ENCODE measurements at places on chromosomes 2 and 18.
A peak's percentile ranks its signal among the peaks of the same experiment; 100 is the strongest.

DNA sequence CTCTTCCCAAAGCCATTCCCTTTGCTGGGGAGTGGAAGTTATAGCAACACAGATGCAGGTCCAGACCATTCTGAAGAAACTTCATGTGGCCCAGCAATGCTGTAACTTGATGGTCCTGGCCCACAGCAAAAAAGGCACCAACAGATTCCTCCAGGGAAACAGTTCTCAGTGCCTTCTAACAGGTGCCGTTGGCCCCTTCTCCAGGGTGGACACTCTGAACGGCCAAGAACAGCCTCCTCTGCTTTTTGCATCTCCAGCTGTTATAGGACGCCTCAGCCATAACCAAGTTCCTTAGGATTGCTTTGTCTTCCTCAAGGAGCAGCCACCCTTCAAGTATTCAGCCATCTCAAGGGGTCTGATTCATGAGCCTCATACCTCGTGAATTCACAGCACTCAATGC, 38.0 kb downstream of the MARCO start:
- no peak for DNase-seq

GRCh38 chr2:3224681-3225080, 152.9 kb downstream of the EIPR1 start:
- no peak for DNase-seq

- DNase-seq = no peak
Observed at GRCh38 chr2:171478345-171478744, 43.9 kb upstream of the CYBRD1 start.

GRCh38 chr18:39845106-39845505, 2109.9 kb upstream of the PIK3C3 start:
- no peak for DNase-seq

DNA sequence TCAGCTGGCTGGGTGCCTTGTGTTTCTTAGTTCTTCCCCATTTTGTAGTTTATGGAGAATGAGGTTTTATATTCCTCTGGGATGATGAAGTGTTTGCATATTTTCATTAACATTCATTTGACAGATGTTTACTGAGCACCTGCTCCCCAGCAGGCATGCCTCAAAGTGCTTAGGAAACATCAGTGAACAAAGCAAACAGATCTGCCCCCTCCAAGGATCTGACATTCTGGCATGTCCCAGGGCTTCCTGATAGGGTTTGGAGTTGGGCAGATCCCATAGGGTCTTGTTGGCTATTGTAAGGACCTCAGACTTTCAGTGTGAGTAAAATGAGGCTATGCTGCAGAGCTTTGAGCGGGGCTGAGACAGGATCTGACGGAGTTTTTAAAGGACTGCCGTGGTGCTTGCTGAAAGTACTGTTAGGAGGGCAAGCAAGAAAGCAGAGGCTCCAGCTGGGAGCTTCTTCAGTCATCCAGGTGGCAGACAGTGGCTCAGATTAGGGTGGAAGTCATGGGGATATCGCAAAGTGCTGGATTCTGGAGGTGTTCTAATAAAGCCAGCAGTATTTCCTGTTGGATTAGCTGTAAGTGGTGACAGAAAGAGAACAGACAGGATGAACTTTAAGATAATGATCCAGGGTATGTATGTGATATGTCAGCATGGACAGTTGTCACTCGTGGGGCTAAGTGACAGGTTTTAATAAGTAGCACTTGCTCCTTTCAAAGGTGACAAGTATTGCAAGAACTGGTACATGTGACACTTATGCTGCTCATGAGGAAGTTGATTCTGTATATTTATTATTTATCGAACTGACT, 11.3 kb upstream of the IAH1 start:
- DNase-seq = no peak

GRCh38 chr18:48061781-48062570, 131.5 kb upstream of the SMAD2 start:
- DNase-seq = no peak

- DNase-seq = no peak
Observed at GRCh38 chr2:159146996-159147666, 139.4 kb downstream of the WDSUB1 start.

DNA sequence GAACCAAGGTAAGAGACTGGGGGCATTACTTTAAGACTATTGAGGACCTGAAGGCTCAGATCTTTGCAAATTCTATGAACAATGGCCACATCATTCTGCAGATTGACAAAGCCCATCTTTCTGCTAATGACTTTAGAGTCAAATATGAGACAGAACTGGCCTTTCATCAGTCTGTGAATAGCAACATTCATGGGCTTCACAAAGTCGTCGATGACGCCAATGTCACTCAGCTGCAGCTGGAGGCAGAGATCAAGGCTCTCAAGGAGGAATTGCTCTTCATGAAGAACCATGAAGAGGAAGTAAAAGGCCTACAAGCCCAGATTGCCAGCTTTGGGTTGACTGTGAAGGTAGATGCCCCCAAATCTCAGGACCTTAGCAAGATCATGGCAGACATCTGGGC, 43.8 kb upstream of the SLC4A10 start:
- no peak for DNase-seq

- no peak for DNase-seq
Observed at GRCh38 chr2:105894327-105894944, 149.7 kb downstream of the NCK2 start.

GRCh38 chr18:45104049-45104395, 423.3 kb downstream of the SETBP1 start:
- DNase-seq = no peak

GRCh38 chr18:51765606-51766360, 568.3 kb upstream of the MEX3C start:
- no peak for DNase-seq

DNA sequence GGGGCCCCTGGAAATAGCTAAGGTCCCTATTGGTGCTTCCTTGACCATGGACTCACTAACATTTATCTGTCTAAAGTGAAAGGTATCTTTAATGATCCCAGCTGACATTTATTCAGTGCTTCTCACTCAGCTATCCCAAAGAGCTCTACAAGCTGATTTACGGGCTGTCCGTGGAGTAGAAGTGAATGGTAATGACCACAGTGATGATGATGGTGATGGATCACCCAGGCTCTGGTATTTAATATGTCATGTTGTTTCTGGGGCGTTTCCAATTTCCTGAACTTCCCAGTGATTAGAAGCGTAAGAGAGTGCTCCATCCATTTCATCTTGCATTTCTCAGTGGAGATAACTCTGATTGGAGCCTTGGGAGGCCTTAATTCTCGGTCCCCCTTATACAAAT, 304.3 kb downstream of the HRH4 start:
- no peak for DNase-seq

GRCh38 chr2:174343343-174343622, 8.5 kb downstream of the SP9 start:
- no peak for DNase-seq

GRCh38 chr18:10591896-10592295, 66.1 kb downstream of the NAPG start:
- no peak for DNase-seq

DNA sequence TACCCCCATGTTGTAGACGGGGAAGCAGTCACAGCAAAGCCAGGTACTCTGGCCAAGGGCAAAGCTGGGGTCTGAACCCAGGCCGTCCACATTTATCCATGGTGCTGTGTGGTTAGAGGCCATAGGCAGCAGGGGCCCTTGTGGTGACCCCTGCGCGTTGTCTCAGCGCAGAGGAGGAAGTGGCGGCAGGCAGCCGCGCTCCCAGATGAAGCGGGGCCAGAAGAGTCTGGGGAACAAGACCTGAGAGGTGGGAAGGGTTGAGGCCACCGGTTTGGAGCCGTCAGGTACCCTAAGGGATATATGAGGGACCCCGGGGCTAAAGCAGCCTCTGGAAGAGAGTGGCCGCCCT, 770 bp downstream of the ZNF396 start:
- no peak for DNase-seq

GRCh38 chr2:64945973-64946768, 43.0 kb upstream of the SLC1A4 start:
- DNase-seq = peak; percentile 73

DNA sequence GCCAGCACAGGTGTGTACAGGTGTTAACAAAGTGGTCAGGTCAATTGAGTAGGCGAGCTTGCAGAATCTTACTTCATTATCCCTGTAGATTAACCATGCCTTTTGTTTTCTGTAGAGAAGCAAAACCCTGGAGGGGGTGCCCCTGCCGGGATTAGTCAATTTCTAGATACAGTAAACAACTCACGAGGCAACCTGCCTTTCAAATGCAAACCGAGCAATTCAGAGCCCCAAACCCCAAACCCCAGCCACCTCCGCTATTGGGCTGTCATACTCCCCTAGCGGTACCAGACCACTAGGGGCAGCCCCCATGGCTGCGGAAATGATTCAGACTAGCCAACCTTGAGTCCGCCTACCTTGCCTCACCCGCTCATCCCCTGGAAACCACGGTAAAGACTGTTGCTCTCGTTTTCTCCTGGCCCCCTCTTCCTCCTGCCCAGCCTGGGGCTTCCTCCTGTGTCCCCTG, 61.4 kb upstream of the KIF5C start:
- peak; percentile 62 for DNase-seq

DNA sequence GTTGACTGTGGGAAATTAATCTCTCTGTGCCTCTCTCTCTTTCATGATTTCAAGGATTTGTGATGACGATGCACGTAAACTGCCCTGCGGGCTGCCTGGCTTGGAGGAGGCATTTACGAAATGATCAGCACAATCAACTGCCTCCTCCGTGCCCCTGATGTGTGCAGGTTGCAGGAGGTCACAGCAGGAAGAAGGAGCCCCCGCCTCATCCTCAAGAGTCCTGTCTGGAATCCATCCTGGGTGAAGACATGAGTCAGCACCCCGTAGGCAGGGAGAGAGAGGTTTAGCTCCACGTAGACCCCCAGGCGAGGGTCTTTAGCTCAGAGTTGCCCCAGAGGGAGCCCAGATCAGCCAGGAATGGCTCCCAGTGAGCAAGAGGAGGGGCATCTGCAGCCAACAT, 17.1 kb upstream of the TEX51 start:
- DNase-seq = no peak

DNA sequence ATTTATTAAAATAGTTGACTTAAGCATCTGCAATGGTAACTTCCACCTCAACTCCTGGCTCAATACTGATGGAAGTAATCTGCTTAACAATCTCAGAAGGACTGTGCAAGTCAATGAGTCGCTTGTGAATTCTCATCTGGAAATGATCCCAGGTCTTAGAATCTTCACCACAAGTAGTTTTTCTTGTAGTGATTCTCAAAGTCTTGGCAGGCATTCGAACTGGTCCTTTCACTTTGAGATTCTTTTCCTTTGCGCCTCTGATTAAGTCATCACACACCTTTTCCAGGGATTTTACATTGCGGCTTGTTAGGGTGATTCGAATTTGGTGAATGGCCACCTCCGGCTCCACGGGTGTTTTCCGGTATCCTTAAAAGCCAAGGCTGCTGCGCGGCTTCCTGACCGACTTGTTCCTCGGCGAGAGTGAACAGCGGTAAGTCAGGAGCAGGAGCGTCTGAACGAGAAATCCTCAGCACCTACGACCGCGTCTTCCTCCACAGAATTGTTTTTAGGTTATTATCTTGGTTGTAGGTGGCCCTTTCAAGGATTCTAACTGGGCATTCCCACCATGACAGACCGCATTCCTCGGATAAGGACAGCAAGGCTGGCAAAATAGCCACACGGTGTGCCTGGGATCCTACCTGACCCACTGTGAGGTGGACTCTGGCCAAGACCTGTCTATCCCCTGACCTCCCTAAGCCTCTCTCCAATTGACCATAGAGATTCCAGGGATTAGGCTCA, 23.8 kb upstream of the SLC20A1 start:
- DNase-seq = no peak

DNA sequence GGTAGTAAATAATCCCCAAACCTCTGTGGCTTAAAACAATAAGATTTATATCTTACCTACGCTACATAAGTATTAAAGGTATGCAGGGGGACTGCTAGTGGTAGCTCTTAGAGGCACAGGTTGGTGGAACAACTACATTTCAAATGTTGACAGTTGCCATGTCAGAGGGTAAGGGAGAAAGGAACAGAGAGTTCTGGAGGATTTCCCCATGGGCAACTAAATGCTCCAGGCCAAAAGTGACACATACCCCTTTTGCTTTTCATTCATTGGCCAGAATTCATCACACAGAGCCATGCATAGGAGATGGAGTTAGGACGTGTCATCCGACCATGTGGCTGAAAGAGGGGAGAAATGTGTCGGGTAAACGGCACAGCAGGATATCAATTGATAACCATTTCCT, 133.2 kb downstream of the NAPG start:
- DNase-seq = no peak
